KBM-7 (cell line): ENCODE measurements at places on chromosomes 2 and 18.

- DNase-seq: peak; percentile 10
These were observed 340.7 kb downstream of the TGIF1 start for GRCh38 chr18:3790703-3791102.

DNA sequence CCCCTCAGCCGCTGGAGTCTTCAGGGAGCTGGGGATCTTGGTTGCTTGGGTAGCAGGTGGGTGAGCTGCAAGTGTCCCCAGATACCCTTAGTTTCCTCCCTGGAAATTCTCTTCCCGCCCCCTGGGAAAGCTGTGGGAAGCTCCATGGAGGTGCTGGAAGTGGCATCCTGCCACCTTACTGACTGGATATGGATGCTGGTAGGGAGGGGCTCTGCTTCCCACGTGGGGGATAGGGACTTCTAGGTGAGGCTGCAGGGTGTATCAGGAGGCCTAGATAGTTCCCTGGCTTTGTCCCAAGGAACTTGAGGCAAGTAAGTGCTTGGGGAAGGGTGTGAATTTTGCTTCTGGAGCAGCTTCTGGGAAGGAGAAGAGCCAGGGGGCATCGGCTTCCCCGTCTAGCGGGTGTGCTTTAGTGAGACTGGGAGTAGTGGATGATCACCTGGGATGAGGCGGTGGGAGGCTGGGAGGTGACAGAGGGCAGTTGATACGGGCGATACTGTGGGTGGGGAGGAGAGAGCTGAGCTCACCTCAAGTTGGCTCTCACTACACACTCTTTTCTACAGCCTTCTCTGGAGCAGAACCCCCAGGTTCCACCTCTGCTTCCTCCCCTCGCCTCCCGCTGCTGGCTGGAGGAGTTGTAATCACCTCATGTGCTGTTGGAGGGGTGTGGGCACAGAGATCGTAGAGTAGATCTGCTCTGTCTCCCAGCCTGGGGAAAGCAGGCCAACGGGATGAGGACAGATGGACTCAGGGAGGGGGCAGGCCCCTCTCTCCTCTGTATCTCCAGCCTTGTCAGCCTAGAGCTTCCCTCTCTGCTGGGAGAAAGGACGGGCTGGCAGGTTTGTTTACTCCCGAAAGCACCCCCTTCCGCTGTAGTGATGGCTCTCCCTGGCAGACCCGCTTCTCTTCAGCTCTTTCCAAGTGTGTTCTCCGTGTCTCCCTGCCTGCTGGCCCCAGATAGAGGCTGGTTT is 19.8 kb downstream of the TET3 start:
- no peak for DNase-seq

DNA sequence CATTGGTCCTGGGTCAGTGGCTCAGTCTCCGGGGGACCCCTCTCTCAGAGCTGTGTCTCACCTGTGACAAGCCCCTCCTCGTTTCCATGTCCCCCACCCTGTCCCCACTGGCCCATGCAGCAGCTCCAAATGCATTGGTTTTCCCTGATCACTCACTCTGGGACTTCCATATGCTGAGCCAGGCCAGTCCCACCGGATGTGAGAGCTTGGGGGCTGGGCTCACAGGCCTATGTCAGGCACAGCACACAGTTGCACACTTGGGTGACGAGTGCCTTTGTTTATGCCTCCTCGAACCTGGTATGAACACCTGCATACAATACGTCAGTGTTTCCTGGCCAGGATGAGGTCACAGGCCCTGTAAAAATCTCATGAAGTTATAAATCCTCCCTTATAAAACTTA is 232.5 kb downstream of the TFCP2L1 start:
- no peak for DNase-seq

- DNase-seq: no peak
These were observed 53.1 kb downstream of the SLC39A10 start for GRCh38 chr2:195709901-195710806.

- DNase-seq: no peak
These were observed 48.7 kb downstream of the ZBTB7C start for GRCh38 chr18:48360376-48361021.

- no peak for DNase-seq
These were observed 1033.5 kb upstream of the TMEFF2 start for GRCh38 chr2:193228276-193228675.

GRCh38 chr2:28692411-28692810 is 59.2 kb upstream of the PPP1CB start:
- DNase-seq: no peak

- no peak for DNase-seq
These were observed 143.1 kb downstream of the PTH2R start for GRCh38 chr2:208549546-208550158.

DNA sequence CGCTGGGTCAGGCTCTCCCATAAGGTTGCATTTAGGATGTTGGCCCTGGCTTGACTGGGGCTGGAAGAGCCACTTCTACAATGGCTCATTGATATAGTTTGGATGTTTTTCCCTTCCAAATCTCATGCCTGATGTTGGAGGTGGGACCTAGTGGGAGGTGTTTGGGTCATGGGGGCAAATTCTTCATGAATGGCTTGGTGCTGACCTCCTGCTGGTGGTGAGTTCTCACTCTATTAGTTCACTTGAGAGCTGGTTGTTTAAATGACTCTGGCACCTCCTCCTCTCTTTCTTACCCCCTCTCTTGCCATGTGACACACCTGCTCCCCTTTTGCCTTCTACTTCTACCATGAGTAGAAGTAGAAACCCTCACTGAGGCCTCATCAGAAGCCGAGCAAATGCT is 20.5 kb downstream of the ACOXL start:
- DNase-seq: no peak

DNA sequence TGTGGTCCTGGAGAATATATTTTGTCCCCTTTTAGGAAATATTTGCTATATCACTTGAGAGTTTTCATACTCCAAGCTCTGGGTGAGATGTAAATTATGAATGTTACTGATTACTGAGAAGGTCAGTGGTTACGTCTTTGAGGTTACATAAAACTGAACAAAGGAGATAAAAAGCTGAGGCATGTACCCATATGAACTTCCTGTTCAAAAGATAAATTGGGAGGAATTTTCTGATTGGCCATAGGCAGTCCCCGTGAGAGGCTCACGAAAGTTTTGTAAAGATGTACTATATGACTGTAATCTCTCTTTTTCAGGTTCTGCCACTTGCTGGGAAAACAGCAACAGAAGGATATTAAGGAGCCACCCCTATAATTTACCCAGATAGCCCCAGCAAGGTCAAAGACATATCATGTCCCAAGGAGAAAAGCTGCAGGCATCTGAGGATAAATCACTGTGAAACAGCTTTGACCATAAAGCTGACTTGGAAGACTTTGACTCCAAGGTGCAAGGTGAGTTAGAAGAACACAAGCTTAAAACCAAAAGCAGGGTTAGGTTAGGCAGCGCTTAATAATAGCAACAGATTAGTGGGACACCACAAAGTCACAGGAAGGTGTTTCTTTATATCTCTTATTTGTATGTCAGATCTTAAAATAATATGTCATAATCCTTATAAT is 90.4 kb downstream of the OSBPL6 start:
- DNase-seq: no peak

DNA sequence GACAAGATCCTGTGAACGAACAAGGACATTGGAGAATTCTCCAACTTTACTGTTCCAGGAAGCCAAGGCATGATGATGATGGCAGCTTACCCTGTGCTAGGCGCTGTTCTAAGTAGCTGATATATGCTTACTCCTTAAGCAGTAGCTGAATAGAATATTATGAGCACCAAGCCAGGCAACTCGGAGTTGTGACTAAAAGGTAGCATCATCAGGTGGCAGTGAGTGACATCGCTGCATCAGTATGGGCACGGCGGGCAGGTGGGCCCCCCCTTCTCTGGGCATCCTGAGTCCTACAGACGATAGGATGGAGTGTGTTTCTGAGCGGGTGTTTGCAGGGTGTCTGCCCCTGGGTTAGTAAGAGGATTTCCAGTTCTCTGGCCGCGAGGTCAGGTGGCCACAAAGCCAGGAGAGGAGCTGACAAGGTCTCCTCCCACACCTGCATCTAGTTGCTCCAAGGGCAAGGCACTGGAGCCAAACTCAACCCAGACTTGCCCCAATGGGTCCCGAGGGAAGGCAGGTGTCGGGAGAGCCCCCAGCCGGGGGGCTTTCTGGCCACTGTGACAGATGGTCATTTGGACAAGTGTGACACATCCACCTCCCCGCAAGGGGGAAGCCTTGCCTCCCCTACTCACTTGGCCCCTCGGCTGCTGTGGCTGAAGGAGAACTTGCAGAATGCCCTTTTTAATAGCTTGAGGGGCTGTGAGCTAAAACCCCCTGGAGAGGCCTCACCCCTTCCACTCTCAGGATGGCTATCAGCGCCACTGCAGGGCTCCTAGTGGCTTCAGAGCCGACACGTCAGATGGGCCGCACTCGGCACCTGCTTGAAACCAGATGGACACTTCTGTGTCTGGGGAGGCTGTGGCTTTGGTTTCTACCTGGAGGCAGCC is 55.5 kb downstream of the CRACDL start:
- no peak for DNase-seq

DNA sequence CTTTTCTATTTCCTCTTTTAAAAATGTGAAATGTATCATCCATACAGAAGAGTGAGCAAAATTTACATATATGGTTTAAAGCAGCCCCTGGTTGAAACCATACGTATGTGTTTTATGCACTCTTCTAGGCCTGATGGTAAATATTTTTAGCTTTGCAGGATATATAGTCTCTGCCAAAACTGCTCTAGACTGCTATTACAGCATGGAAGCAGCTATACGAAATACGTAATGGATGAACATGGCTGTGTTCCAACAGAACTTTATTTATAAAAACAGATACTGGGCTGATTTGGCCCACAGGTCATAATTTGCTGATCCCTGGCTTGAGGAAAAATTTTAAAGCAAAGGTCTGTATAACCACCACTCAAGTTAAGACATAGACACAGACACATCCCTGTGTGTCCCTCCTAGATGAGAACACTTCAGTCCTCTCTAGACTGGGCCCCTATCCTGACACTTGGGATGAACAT is 42.5 kb upstream of the ATP8B1 start:
- DNase-seq: no peak

- no peak for DNase-seq
These were observed 493.0 kb upstream of the NRP2 start for GRCh38 chr2:205189301-205189700.

DNA sequence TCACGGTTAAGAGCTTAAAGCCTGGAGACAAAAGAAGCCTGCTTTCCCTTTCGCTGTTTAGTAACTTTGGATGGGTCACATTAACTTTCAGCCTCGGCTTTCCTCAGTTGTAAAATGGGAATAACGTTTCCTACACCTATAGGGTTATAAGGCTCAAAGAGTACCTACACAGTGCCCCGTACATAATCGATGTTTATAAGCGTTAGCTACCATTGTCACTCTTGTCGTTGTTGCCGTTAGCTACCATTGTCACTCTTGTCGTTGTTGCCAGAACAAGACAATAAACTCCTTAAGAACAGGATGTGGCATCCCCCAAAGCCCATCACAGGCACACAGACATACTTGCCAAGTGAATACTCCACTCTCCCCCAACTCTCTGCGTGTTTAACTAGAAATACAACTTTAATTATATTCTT is 901 bp upstream of the MFSD6 start:
- DNase-seq: no peak

- DNase-seq: no peak
These were observed 97.8 kb upstream of the PMAIP1 start for GRCh38 chr18:59802031-59802430.

- no peak for DNase-seq
These were observed 257.6 kb downstream of the CYP26B1 start for GRCh38 chr2:71889759-71890684.

DNA sequence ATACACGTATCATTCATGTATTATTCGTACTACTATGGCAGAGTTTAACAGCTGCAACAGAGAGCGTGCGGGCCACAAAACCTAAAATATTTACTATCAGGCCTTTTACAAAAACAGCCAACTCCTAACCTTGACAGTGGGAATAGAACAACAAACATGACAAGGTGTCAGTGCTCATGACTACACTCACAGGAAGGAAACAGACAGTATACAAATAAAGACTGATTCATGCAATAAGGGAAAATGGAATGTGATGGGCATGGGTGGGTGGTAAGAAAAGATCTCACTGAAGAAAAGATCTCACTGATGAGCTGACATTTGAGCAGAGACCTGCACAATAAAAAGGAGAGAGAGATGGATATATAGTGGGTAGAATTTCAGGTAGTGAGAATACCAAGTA is 347.8 kb downstream of the ALK start:
- DNase-seq: no peak

DNA sequence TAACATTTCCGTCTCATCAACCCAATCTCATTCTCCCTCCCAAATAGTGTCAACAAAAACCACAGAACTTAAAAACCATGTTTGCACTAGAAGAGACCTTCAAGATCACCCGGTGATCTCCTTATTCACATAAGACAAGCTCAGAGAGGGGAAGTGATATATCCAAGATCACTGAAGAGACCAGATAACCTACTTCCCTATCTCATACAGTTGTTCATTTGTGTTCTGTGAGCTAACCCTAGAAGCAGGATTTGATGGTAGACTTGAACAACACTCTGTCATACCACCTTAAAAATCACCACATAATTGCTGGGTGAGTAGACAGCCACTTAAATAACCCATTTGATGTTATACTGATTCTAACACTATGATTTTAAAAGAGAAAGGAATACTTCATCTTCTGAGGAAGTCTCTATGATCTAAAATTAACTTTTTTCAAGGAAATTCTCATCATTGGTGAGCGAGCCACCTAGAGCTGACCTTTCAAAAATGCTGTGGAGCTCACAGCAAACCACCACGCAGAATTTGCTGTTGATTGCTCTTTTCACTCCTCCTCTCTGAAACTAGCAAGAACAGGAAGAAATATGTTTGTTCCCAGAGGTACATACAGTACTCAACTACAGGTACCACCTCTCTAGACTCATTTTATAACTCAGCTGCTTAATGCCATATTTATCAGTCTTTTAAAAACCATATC is 15.1 kb downstream of the AAK1 start:
- DNase-seq: peak; percentile 71

DNA sequence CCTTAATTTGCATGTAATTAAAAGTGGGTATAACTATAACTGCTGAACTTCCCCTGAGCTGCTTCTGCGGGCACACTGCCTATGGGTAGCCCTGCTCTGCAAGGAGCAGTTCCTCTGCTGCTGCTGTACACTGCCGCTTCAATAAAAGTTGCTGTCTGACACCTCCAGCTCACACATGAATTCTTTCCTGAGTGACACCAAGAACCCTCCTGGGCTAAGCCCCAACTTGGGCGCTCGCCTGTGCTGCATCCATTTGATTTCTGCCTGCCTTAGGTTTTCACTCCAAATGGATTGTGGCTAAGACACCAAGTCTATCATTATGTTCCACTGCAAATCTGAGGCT is 215.7 kb downstream of the ANAPC1 start:
- DNase-seq: no peak

GRCh38 chr2:185813707-185814106 is 75.1 kb downstream of the FSIP2 start:
- no peak for DNase-seq

- no peak for DNase-seq
These were observed 372.4 kb upstream of the ATP5MC3 start for GRCh38 chr2:175553910-175554309.
